Activated CD4-positive, alpha-beta T cell treated with anti-CD3 and anti-CD28 coated beads, Interleukin-2, amount 10 ng/mL, durations not matched to agents 7 days and 5 days (primary cell): ENCODE measurements at places on chromosomes 2 and 18. TPM values are rescaled to one million over a fixed set of nuclear protein-coding genes. Genes with fewer than 3 reads are reported as not detected.
A peak's percentile ranks its signal among the peaks of the same experiment; 100 is the strongest.

The CHRNA1 gene
- total RNA-seq, result not detected

The TM4SF20 gene
- not detected for total RNA-seq

The TCF4 gene
- total RNA-seq, result 2.4 TPM

The SERPINB13 gene
- not detected for total RNA-seq

The SERPINB5 gene
- not detected for total RNA-seq

DNA sequence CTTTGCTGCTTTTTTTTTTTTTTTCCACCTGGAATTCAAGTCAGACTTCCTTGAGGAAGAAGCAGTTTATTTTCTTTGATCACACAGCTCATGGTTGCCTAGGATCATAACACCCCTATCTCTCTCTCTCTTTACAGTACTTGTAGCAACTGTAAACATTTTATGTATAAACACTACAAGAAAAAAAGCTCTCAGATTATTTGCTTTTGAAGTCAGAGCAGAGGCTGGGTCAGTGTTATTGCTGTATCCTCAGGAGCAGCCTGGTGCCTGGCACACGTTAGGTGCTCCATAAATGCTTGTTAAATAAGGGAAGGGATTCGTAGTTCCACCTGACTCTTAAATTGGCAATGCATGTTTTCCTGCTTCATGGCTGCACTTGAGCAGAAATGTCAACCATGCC is 221.2 kb downstream of the TGIF1 start:
- no peak for DNase-seq

DNA sequence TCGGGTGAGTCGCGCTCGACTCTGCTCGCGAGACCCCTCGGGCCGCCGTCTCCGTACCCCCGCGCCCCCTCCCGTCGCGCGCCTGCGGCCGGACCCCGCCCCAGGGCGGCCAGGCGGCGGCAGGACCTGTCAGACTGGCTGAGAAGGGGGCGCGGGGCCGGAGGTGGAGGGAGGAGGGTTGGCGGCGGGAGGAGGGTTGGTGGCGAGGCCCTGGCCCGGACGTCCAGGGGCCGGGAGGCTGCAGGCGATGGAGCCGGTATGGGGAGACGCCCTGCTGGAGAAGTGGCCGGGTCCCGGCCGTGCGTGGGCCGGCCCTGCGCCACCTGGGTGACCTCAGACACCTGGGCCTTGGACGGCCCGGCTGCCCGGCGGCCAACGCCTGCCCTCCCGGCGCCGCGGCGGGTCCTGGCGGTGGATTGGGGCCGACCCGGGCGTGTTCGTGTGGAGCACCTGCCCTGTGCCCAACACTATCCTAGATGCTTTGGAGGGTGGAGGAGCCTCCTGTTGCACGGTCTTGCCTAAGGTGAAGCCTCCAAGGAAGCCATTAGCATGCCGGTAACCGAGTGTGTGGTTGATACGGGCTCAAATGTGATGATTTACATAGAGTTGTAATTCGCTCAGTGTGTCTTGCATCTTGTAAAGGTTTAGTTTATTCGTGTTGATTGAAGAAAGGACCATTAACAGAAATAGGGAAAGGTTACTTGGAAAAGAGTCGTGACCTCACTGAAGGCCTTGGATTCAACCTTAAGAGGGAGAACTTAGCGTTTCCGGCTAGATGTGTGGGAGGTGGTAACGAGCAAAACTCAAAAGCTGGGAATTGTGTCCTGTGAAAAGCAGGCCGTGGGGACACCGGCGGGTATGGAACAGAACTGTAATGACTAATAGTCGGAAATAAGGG is 550 bp downstream of the MYL12B start:
- DNase-seq, result peak; percentile 46

GRCh38 chr2:27128668-27129571 is 5.3 kb downstream of the ABHD1 start:
- DNase-seq, result no peak

GRCh38 chr2:119011162-119011909 is 69.3 kb downstream of the MARCO start:
- no peak for DNase-seq

DNA sequence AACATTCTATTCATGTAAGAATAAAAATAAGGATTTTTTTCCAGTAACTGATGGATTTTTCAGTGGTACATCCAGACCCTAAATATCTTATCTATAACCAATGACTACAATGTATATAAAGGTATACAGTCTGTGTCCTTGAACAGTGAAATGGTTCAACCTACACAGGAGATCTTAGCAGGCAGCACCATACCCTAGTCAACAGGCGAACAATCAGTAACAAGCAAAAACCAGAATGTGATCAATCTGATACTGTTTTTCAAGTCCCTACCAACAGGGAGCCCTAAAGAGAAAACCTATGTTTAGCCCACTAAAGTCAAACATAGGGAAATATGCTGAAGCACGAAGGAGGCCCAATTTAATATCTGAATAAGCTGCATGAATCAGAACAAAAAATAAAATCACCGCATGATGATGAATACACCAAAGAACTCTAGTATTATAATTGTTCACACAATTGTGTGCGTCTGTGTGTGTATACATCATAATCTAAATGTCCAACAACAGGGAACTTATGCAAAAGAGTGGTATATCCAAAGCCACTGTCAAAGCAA is 26.0 kb downstream of the PTPN2 start:
- DNase-seq, result no peak
